ENCODE measurements at places on chromosomes 4 and X. TPM values are rescaled to one million over a fixed set of nuclear protein-coding genes. Genes with fewer than 3 reads are reported as not detected.
A peak's percentile ranks its signal among the peaks of the same experiment; 100 is the strongest.

Gene TMEM154
- total RNA-seq: 2.4 TPM

Gene FAM47C
- total RNA-seq: not detected

Gene HHIP
- total RNA-seq: not detected

Gene NWD2
- total RNA-seq: not detected

Gene GPR82
- not detected for total RNA-seq

Gene CLGN
- 1.4 TPM for total RNA-seq

GRCh38 chr4:138677748-138678147 is 337.8 kb upstream of the NOCT start:
- H3K36me3 ChIP-seq: no peaks in the 10 kb centered on the region
- no peaks in the 10 kb centered on the region for H3K4me1 ChIP-seq
- no peak for DNase-seq
- no peaks in the 10 kb centered on the region for H3K27me3 ChIP-seq
- no peak overlapping the region for H3K4me3 ChIP-seq
- H3K27ac ChIP-seq: no peak overlapping the region

DNA sequence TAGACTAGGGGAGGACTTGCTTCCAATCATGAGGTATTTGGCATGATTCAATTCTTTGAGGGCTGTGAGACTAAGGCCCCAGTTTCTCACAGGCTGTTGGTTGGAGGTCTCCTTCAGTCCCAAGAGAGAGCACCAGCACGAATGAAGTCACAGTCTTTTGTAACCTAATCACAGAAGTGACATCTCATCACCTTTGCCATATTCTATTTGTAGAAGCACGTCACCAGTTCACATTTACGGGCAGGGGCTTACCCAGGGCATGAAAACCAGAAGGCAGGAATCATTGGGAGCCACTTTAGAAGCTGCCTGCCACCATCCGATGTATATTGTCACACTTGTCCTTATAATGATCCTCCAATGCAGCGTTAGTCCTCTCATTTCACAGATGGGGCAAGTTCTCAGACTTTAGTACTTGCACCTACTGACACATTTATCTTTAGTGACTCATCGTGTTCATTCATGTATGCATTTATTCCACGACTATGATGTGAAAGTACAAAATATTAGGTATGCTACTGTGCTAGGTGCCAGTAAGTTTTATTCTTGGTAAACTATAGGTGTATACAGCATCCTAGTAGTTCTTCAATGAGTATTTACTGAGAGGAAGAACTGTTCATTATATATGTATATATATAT is 163.8 kb upstream of the PGRMC2 start:
- DNase-seq: no peak
- no peaks in the 10 kb centered on the region for H3K4me1 ChIP-seq
- H3K27me3 ChIP-seq: no peaks in the 10 kb centered on the region
- no peaks in the 10 kb centered on the region for H3K36me3 ChIP-seq
- H3K4me3 ChIP-seq: no peak overlapping the region
- no peak overlapping the region for H3K27ac ChIP-seq

DNA sequence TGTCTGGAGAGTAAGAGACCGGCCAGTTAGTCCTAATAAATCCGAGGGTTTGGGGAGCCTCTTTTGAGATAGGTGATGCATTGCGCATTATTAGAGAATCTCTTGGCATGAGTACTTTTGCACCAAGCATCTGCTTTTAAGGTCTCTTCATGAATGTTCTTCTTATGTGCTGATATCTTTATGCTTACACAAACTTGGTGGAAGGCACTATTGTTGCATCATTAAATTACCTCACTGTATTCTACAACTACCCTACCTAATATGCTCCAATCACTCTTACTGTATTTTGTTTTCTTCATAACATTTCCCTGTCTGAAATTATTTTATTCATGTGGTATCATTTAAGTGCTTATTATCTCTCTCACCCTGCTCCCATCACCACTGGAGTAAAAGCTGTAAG is 151.6 kb downstream of the PALLD start:
- no peak for DNase-seq
- no peaks in the 10 kb centered on the region for H3K36me3 ChIP-seq
- H3K4me1 ChIP-seq: peaks cover 75% of the 10 kb centered on the region
- H3K4me3 ChIP-seq: no peak overlapping the region
- peak overlapping the region; percentile 94 for H3K27ac ChIP-seq
- H3K27me3 ChIP-seq: no peaks in the 10 kb centered on the region

DNA sequence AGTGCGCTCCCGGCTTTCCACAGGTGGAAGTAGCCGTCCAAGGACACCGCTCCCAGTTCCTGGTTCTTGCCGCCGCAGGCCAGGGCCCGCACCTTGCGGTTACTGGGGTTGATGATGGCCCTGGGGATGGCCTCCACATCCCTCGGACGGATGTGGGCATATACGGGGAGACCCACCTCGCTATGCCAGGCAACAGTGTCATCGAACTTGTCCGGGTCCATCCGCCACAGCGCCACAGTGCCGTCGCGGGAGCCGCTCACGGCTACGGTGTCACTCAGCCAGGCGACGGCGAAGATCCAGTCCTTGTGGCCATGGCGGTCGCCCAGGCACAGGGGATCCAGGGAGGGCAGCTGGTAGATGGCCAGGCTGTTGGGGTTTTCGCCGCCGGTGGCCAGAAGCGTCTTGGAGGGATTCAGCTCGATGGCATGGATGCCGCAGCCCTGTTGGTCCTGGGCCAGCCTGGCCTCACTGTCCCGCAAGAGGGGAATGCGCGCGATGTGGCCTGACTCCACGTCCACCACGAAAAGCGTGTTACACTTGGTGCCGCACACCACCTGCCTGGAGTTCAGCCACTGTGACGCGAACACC is 795 bp downstream of the DCAF12L1 start:
- DNase-seq: no peak
- H3K4me1 ChIP-seq: no peaks in the 10 kb centered on the region
- H3K27me3 ChIP-seq: no peaks in the 10 kb centered on the region
- no peak overlapping the region for H3K27ac ChIP-seq

DNA sequence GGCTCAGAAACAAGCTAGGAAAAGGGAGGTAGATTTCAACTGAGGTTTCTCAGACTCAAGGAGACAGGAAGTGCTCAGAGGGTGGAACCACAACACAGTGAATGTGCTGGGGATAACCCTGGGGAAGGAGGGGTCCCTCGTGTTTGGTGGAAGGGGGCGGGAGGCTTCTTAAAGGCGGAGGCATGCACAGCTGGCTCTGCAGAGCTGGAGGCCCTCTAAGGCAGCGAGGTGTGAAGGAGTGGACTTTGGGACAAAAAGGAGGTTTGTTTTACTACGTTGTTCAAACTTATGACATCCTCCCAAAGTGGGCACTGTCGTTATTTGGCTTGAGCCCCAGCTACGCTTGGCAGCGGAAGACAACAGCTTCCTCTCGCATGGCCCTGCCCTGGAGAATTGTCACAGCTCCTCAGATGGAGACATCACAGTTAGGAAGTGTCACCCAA is 21.7 kb upstream of the MTM1 start:
- H3K4me1 ChIP-seq: peaks cover 7% of the 10 kb centered on the region
- H3K27ac ChIP-seq: no peak overlapping the region
- no peaks in the 10 kb centered on the region for H3K27me3 ChIP-seq
- H3K4me3 ChIP-seq: no peak overlapping the region
- DNase-seq: no peak

GRCh38 chr4:87192145-87192919 is 28.1 kb downstream of the KLHL8 start:
- no peaks in the 10 kb centered on the region for H3K27me3 ChIP-seq
- H3K4me3 ChIP-seq: no peak overlapping the region
- DNase-seq: no peak
- H3K4me1 ChIP-seq: no peaks in the 10 kb centered on the region
- H3K36me3 ChIP-seq: no peaks in the 10 kb centered on the region
- H3K27ac ChIP-seq: no peak overlapping the region

- no peak overlapping the region for H3K27ac ChIP-seq
- H3K36me3 ChIP-seq: no peaks in the 10 kb centered on the region
- no peak overlapping the region for H3K4me3 ChIP-seq
- H3K27me3 ChIP-seq: no peaks in the 10 kb centered on the region
- H3K4me1 ChIP-seq: peaks cover 10% of the 10 kb centered on the region
These were observed 30.4 kb upstream of the RPL34 start for GRCh38 chr4:108589961-108590360.

- H3K36me3 ChIP-seq: no peaks in the 10 kb centered on the region
- H3K27me3 ChIP-seq: no peaks in the 10 kb centered on the region
- H3K4me1 ChIP-seq: peaks cover 2% of the 10 kb centered on the region
- no peak overlapping the region for H3K4me3 ChIP-seq
- H3K27ac ChIP-seq: no peak overlapping the region
These were observed 94.3 kb downstream of the HPRT1 start for GRCh38 chrX:134554291-134554690.

DNA sequence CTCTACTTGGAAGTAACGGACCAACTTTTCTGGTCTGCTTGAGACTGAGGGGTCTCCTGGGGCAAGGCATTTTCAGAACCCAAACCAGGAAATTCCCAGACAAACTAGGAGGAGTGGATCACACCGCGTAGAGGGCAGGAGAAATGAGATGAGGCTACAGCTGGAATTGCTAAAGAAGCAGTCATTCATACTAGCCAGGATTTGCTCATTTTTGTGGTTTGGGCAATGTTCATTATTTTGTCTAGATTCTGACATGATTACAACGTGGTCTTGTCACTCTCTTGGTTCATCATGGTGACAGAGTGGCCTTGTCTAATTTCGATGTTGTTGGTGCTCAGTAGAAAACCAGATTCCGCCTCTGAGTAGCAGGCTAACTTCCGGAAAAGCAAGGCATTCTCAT is 63.2 kb downstream of the BANK1 start:
- no peak overlapping the region for H3K4me3 ChIP-seq
- no peaks in the 10 kb centered on the region for H3K4me1 ChIP-seq
- DNase-seq: no peak

DNA sequence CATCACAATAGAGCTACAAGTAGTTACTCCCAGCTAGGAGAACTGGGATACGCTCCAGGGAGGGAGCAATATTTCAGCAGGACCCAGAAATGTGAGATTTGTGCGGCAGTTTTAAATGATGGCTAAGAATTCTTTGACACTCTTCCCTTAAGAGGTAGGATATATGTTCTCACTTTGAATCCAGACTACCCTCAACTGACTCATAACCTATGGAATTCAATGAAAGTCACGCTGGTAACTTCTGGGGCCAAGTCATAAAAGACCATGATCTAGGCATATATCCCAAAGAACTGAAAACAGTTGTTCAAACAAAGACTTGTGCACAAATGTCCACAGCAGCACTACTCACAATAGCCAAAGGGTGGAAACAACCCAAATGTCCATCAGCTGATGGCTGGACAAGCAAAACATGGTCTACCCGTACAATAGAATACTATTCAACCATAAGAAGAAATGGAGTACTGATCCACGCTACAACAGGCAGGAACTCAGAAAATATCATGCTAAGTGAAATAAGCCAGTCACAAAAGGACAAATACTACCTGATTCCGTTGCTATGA is 10.5 kb downstream of the CD99L2 start:
- no peak overlapping the region for H3K27ac ChIP-seq
- no peaks in the 10 kb centered on the region for H3K36me3 ChIP-seq
- H3K27me3 ChIP-seq: no peaks in the 10 kb centered on the region
- no peak for DNase-seq

DNA sequence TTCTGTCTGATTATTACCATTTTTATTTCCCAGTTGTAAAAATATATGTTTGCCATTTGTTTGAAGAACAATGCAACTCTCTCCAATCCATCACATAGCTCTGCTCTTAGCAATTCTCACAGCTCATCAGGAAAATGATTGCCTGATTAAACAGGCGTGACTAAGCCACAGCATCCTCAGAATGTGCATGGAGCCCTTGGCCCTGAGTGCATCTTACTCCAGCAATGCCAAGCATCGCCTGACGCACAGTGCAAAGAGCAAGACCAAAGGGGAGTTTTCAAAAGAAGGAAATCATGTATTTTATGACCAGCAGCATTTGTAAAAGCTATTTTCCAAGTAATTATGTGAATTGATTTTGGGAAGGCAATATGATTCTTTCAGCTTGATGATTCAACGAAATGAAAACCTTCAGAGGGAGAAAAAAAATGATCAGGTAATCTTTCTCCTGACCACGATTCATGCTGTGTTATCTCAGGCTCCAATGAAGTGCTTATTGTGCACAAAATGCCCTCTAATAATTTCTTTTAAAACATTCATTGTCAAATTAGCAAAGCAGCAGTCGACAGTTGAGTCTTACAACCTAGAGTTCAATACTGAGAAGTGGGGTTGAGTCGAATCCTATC is 138.0 kb upstream of the FAM9B start:
- H3K27me3 ChIP-seq: no peaks in the 10 kb centered on the region
- H3K4me1 ChIP-seq: no peaks in the 10 kb centered on the region
- no peak for DNase-seq
- H3K27ac ChIP-seq: no peak overlapping the region
- no peak overlapping the region for H3K4me3 ChIP-seq

DNA sequence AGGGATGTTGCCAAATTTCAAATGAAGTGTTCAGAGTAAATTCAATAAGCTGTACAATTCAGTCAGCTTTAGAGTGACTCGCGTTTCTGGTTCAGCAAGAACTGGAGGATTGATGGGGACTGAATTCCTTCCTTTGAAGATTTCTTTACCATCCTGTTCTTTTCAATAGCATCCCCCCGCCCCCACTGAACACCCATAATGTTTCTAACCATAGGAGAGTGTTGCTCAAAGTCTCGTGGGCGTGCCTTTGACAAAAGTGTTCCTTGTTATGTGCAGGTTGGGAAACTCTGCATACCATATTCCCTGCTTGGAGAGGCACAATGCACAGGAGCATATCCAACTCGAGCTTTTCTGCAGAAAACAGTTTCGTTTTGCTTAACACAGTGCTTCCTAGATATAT is 323.5 kb upstream of the CASK start:
- no peak overlapping the region for H3K4me3 ChIP-seq
- H3K36me3 ChIP-seq: no peaks in the 10 kb centered on the region
- no peak for DNase-seq
- H3K4me1 ChIP-seq: no peaks in the 10 kb centered on the region
- H3K27ac ChIP-seq: no peak overlapping the region
- no peaks in the 10 kb centered on the region for H3K27me3 ChIP-seq

DNA sequence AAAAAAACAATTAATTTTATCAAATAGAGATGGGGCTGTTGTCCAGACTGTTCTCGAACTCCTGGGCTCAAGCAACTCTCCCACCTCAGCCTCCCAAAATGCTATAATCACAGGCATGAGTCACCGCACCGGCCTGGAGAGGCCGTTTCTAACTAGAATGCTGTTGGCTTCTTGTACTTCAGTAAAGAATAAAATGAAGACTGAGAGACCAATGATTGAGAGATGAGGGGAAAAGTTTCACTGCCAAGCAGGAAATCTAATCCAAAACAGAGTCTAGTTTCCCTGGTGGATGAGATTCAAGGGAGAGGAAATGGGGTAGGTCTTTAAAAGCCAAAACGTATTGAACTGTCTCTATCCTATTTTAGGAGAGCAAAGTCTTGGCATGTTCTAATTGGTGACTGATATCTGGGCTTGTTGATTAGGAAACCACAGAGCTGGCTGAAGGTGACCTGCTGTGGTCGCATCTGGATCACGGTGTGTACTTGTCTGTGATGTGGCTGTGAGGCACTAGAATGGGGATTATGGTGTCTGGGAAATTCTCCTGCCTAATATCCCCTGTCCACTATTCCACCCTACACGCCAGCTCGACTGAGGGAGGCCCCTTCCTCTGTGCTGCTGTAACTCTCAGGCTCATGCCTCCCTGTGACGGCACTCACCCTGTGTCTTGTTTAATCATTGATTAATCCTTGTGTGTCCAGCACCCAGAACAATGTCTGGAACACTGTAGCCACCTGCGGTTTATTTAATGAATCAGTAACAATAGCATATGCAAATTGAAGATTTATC is 15.0 kb upstream of the TRIM2 start:
- no peak for DNase-seq
- no peaks in the 10 kb centered on the region for H3K27me3 ChIP-seq
- H3K36me3 ChIP-seq: no peaks in the 10 kb centered on the region
- no peaks in the 10 kb centered on the region for H3K4me1 ChIP-seq
